ENCODE measurements at places on chromosomes 3 and 15.

GRCh38 chr3:98952404-98952803 lies 50.9 kb upstream of the DCBLD2 start:
- no peak for DNase-seq

GRCh38 chr3:138494607-138494929 lies 60.2 kb downstream of the ESYT3 start:
- DNase-seq: no peak

DNA sequence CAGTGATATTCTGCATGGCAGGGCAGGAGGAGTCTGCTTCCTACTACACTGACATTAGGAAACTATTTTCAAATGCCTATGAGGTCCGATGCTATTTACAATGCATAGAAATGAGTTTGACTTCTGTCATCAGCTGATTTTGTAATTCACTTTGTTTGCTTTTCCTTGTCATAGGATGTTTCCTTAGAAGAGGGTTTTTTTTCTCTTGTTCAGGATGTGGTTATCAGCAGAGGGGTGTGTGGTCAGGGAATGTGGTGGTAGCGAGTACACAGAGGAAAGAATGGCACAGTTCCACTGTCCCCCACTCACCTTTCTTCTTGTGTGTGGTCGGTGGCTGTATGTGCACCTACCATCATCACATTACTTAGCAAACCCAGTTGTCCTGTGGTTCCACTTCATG lies 231.5 kb downstream of the LRTM1 start:
- DNase-seq: no peak

DNA sequence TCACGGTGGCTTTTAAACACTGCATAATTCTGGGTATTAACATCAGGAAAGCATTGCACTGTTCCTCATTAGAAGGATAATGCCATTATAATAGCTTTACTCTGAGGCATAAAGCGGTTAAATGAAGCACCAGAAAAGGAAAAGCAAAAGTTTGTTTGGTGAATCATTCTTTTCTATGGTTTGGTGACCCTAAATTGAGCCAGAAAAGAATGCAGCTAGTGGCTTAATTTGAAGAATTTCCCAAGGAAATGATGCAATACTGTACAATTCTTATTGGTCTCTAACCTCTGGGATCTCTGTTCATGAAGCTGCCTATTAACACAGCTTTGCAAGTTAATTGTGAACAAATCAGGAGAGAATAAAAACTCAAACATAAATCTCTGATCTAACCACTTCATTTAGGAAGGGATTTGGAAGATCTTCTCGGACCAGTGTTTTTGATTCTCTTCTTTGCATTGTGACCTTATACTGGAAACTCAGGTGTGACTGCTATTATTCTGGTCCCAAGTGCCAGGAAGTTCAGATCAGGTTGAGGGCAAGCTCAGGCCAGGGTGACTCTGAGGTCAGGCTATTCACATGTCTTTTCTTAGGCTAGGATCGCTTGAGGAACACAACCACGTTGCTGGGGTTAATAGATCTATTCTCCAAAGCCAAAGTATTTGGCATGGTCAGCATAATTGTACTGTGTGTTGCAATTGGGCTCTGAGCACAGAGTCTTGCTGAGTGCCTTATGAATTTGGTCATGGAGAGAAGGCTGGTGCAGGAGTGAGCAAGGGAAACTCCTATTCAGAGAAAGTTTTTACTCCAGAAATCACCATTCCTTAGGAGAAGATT lies 11.3 kb upstream of the DLG1 start:
- DNase-seq: no peak

- no peak for DNase-seq
Observed at GRCh38 chr15:85673326-85673725, 121.4 kb downstream of the KLHL25 start.

DNA sequence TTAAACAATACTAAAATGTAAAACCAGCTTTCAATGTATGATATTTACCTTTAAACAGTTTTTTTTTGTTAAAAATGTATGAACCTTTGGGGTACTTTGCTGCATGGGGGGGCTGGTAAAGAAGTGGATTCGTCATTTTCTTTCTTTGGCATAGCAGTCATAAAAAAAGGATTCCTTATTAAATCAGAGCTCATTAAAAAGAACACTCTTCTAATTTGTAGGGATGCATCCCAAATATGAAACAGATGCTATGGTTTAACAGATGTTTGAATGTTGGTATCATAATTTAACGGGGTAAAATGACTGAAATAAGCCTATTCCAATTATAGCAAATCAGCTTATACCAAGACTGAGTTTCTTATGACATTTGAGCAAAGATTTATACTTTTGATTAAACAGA lies 234.4 kb downstream of the BBX start:
- no peak for DNase-seq

GRCh38 chr3:18051306-18051705 lies 308.9 kb upstream of the TBC1D5 start:
- no peak for DNase-seq

GRCh38 chr3:157868946-157869345 lies 237.3 kb downstream of the SHOX2 start:
- no peak for DNase-seq

GRCh38 chr3:34808287-34808686 lies 831.0 kb upstream of the ARPP21 start:
- DNase-seq: no peak

DNA sequence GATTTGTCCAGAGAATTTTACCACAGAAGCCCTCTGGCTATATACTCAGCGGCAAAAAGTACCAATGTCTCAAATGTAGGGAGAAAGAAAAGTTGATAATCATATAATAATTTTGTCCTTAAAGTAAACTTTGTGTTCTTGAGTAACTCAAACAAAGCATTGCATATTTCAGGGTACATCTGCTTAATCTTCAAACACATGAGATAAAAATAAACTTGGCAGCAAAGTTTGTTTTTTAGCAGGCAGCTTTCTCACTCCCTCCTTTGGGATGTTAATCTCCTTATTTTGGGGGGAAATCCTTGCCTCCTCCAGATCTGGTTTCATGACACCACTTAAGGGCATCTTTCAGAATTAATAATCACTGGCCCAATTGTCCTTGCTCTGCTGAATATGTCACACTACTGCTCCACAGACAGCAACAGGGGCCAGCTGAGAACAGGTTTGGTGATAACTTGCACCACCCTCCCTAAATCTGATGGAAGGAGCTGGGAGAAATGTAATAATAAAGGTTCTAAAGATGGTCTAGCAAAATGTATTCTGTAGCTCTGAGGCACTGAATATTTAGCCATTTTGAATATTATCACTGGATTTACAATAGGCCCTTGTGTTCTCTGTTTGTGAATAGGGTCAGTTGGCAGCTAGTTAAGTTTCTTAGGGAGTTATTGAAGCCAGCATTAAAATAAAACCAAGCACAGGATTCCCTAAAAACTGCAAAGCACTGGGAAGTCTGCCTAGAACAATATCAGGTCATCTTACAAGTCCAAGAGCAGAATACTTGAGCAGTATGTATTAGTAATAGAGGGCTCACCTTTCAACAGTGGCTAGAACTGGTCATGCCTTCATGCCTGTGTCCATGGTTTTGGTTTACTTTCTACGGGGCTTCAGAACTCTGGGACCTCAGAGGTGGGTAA lies 79.2 kb downstream of the EFL1 start:
- DNase-seq: no peak

Data from activated naive CD4-positive, alpha-beta T cell treated with anti-CD3 and anti-CD28 coated beads, Interleukin-2, amount 50 U/mL, for 16 hours (primary cell).